ENCODE measurements at places on chromosomes 3 and 15. TPM values are rescaled to one million over a fixed set of nuclear protein-coding genes. Genes with fewer than 3 reads are reported as not detected.

The AADACL2 gene
- not detected for total RNA-seq

- H3K27ac ChIP-seq = no peak overlapping the region
- H3K4me1 ChIP-seq = no peaks in the 10 kb centered on the region
- H3K36me3 ChIP-seq = no peaks in the 10 kb centered on the region
- no peaks in the 10 kb centered on the region for H3K27me3 ChIP-seq
- DNase-seq = no peak
These were observed 458.5 kb upstream of the ARRDC4 start for GRCh38 chr15:97502038-97502437.

DNA sequence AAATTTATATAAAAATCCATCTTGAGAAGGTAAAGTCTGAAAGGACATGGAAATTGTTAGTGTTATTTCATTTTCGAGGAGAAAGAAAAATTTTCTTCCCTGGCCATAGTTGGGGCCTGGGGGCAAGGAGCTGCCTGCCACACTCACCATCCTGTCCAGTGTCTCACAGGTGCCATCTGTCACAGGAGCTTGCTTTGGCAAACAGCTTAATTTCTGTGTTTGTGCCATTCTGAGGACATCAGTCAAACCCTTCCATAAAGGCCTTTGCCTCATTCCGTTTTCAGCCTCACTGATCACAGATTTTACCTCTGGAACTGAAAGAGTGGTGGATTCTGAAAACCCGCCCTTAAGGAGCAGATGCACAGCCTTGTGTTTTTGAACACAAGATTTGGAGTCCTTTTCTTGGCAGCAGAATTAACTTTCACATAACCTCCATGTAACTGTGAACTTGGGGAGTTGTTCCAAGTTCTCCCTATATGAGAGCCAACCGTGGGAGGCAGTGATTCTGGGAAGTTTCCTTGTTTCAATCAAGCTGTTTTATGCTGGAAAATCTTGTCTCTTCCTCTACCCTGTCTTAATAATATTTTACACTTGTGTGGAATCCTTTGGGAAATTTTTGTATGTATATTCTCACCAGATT lies 254.7 kb downstream of the CACNA2D3 start:
- H3K27me3 ChIP-seq = no peaks in the 10 kb centered on the region
- H3K4me1 ChIP-seq = no peaks in the 10 kb centered on the region
- no peak overlapping the region for H3K27ac ChIP-seq
- H3K4me3 ChIP-seq = no peak overlapping the region

DNA sequence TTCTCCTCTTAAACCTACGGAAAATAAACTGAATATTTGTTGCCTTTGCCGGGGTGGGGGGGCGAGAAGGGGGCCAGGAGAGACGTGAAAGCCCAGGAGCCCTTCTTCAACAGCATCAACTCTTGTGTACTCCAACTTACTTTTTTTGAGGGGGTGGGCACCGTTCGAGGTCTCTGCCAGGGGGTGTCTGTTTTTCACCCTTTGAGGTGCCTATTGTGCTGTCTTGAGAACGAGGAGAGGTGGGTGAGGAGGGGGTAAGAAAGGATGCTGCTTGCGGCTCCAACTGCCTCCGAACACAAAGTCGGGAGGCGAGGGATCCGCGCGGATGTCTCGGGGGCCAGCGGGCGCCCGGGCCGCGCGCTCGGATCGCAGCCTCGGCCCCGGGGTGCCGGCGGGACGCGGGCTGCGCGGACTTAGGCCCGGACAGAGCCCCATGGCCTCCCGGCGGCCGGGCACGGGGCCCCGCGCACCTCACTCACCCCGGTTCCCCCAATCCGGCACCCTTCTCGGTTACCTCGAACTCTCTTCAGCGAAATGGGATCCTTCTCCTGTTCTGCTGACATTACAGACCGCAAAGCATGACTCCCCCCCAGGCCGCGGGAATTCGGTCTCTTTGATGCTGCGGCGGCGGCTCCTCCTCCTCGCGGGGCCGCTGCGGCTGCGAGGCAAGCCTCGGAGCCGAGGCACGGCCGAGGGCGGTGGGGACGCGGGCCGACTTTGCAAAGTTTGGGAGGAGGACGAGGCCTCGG lies 650 bp downstream of the PYGO1 start:
- H3K27me3 ChIP-seq = peaks cover 49% of the 10 kb centered on the region
- no peaks in the 10 kb centered on the region for H3K4me1 ChIP-seq
- H3K27ac ChIP-seq = no peak overlapping the region
- H3K4me3 ChIP-seq = peak overlapping the region; percentile 72
- peak; percentile 1 for DNase-seq

DNA sequence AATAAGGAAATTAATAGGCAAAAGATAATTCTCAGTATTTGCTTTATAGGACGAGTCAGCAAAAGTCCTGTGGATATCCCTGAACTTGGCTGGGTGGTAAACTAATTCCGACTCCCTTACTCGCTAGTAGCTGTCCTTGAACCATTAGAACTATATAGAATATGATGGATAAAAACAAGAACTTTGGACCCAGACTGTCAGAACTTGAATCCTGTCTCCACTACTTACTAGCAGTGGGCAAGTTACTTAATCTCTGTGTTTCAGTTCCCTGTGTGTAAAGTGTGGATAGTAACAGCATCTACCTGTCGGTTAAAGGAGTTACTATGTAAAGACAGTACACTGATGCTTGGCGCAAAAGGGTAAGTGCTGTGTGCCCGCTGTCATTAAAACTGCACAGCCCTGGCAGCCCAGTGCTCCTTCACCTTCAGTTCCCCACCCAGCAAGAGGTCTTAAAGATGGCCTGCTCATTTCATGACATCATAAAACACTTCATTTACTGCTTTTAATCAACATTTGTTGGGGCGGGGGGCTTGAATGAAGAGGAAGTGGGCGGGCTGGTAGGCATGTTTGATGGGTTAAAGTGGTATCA lies 7.3 kb downstream of the TPM1 start:
- DNase-seq = no peak
- H3K27me3 ChIP-seq = peaks cover 29% of the 10 kb centered on the region
- H3K4me1 ChIP-seq = peaks cover 26% of the 10 kb centered on the region
- peak overlapping the region; percentile 43 for H3K4me3 ChIP-seq
- H3K36me3 ChIP-seq = peaks cover 2% of the 10 kb centered on the region

GRCh38 chr3:196927571-196928453 lies 14.5 kb downstream of the NCBP2 start:
- peak overlapping the region; percentile 37 for H3K27ac ChIP-seq
- no peaks in the 10 kb centered on the region for H3K27me3 ChIP-seq
- peaks cover 2% of the 10 kb centered on the region for H3K36me3 ChIP-seq
- no peak for DNase-seq

DNA sequence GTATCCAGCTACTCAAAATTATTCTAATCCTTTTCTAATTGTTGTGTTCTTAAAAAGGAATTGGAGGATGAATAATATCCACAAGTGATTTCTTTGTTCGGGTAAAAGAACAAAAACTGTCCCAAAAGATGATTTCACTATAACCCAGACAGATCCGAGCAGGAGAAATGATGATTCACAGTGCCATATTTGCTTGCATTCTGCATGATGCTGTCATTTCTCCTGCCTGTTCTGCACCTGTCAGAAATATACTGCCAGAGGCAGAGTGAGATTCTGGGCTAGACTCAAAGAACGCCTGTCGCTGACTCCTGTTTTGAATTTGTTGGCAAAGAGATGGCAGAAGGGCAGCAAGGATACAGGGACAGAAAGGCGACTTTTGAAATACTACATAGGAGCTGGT lies 34.7 kb upstream of the SLC24A5 start:
- no peak overlapping the region for H3K4me3 ChIP-seq
- no peak overlapping the region for H3K27ac ChIP-seq
- DNase-seq = no peak
- H3K27me3 ChIP-seq = peaks cover 16% of the 10 kb centered on the region
- H3K36me3 ChIP-seq = no peaks in the 10 kb centered on the region
- H3K4me1 ChIP-seq = no peaks in the 10 kb centered on the region

GRCh38 chr3:94118390-94118789 lies 55.5 kb downstream of the NSUN3 start:
- no peak for DNase-seq
- H3K27me3 ChIP-seq = no peaks in the 10 kb centered on the region
- H3K27ac ChIP-seq = no peak overlapping the region
- H3K4me3 ChIP-seq = no peak overlapping the region
- H3K36me3 ChIP-seq = no peaks in the 10 kb centered on the region
- peaks cover 1% of the 10 kb centered on the region for H3K4me1 ChIP-seq

The FAM43A gene
- total RNA-seq = 5.4 TPM

The ETFA gene
- 158 TPM for total RNA-seq

The PPP1R14D gene
- not detected for total RNA-seq

GRCh38 chr15:66046751-66047150 lies 177.5 kb downstream of the RAB11A start:
- DNase-seq = no peak
- H3K4me3 ChIP-seq = no peak overlapping the region
- H3K27ac ChIP-seq = no peak overlapping the region
- H3K36me3 ChIP-seq = no peaks in the 10 kb centered on the region
- H3K4me1 ChIP-seq = no peaks in the 10 kb centered on the region
- H3K27me3 ChIP-seq = no peaks in the 10 kb centered on the region

The GNB4 gene
- 0.39 TPM for total RNA-seq

DNA sequence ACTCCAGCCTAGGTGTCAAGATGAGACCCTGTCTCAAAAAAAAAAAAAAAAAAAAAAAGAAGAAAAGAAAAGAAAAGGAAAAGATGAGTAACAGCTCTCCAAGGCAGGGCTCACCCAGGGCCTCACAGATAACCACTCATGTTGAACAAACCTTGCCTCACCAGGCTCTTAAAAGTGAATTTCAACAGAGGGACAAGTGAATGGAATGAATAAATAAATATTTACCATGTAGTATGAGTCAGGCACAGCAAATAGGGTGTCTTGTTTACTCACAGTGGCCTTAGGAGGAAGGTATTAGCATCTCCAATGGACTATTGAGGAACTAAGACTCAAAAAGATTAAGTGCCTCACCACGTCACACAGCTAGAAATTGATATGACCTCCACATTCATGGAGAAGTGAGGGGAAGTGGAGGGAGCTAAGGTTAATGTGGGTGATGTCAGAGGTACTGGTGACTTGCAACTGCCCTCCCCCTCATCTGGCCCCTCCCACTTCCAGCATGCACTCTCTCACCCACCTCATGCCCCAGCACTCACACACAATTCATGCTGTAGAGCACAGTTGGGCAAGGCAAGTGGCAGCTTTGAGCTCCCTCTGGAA lies 255.5 kb downstream of the UACA start:
- peak overlapping the region; percentile 86 for H3K27ac ChIP-seq
- H3K36me3 ChIP-seq = peaks cover 22% of the 10 kb centered on the region
- H3K27me3 ChIP-seq = peaks cover 6% of the 10 kb centered on the region
- H3K4me3 ChIP-seq = peak overlapping the region; percentile 36
- peak; percentile 54 for DNase-seq
- peaks cover 73% of the 10 kb centered on the region for H3K4me1 ChIP-seq

- H3K4me1 ChIP-seq = peaks cover 8% of the 10 kb centered on the region
- H3K27ac ChIP-seq = no peak overlapping the region
- H3K4me3 ChIP-seq = no peak overlapping the region
- no peak for DNase-seq
- no peaks in the 10 kb centered on the region for H3K27me3 ChIP-seq
These were observed 36.2 kb downstream of the TXNRD3 start for GRCh38 chr3:126618760-126619159.

The APPL1 gene
- total RNA-seq = 37.4 TPM

Data from activated T-cell treated with anti-CD3 and anti-CD28 coated beads, Interleukin-2, amount 50 U/mL, for 72 hours (primary cell).